ENCODE measurements at places on chromosomes 1 and 21.

- DNase-seq: no peak
These were observed 10.4 kb upstream of the KCNA2 start for GRCh38 chr1:110616587-110616986.

DNA sequence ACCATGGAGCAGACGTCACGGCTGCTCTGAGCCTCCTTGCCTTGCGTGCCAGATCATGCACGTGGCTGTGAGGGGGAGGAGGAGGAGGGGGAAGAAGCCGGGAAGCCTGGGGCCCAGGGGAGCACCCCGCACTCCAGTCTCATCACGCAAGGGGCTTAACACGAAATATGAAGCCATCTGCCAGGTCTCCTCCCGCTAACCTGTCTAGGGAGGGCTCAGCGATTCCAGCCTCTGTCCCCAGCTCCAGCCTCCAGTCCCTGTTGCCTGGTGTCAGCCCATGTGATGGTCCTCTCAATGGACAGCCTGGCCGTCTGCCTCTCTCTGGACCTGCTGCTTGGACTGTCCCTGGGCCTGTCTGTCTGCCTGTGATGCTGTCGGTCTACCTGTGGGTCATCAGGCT is 22.5 kb upstream of the C1QA start:
- no peak for DNase-seq

DNA sequence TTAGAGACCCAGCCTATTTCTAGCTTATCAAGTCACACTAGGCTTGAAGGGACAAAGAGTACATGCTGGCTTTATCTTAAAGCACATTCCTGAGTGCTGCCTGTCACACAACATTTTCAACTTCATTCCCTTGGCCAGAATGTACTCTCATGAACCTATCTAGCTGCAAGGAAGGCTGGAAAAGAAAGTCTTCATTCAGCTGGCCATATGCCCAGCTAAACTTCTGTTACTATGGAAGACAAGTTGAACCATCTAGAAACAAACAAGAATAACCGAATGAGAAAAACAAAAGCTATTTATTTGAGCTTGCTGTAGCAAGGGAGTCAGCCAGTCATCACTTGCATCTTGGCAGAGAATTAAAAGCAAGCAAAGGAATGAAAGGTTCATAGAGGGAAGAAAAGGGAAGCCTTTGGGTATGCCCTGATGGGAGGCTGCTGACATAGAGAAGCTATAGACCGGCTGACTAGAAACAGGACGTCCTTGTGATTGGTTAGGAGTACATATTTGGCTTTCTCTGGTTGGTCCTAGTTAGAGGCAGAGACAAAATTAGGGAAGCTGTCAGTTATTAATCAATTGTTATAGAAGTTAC is 108.4 kb downstream of the NEK7 start:
- DNase-seq: no peak

DNA sequence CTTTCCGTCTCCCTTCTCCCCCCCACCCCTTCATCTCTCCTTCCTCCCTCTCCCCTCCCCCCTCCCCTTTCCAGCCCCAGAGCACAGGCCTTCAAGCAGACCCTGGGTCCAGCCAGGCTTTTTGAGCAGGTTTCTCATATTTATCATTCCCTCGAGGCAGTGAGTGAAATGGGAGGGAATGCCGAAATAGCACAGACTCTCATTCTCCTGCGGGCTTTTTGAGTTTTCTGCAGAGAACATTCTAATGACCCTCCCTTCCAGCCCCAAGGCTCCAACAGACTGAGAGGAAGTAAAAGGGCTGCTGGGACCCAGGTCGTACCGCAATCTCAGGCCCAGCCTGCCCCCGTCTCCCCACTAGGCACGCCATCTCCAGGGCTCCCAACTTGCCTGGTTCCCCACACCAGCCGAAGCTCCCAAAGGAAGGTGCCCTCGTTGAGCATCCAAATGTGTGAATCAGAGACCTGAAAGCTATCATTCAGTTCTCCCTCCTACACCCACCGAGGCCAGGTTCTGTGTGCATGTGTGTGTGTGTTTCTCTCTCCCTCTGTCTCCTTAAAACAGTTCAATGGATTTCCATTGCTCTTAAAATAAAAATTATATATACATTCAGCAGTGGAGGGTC is 22.3 kb downstream of the ACTA1 start:
- no peak for DNase-seq

DNA sequence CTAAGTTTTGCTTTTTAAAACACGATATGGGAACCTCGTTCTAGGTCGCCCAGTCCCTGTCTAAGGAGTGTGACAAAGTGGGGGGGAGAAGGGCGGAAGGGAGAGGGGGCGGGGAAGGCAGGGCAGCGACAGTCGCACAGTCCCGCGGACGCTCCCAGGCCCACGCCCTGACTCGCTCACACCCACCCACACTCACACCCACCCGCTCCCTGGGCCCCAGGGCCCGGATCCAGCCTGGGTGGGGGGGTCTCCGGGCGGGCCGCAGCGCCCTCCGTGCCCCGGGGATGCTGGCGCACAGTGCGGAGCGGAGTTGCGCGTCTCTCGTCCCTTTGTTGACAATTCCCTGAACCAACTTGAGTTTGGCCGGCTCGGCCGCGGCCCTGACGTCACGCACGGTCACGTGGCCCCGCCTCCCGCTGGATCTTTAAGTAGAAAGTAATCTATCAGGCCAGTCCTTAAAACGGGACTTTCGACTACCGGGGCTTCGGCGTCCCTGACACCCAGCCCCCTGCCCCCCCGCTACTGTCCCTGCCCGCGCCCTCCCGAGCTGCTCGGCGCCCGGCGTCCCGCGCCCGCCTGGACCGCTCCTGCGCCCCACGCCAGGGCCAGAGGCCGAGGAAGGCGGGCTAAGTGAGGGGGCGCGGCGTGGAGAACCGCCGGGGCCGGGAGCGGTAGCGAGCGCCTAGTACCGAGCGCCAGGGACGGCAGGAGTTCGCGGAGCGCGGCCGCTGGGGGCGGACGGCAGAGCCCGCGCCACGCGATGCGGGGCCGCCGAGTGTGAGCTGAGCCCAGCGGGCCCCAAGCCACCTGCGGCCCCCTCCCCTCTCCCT is at the start of gene FOXD3:
TSS of gene FOXD3 (plus strand) at position 454 of the 830 bp plus-strand sequence. CDS start 492 bp downstream, outside the sequence.
- DNase-seq: no peak

DNA sequence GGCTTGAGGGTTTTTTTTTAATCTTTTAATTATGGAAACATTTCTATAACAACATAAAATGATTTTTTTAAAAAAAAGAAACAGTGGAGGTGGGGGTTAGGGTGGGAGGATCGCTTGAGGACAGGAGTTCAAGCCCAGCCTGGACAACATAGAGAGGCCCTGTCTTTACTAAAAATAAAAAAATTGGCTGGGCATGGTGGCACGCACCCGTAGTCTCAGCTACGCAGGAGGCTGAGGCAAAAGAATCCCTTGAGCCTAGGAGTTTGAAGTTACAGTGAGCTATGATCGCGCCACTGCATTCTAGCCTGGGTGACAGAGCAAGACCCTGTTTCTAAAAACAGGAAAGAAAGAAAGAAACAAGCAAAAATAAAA is 32.2 kb upstream of the RNF11 start:
- no peak for DNase-seq

DNA sequence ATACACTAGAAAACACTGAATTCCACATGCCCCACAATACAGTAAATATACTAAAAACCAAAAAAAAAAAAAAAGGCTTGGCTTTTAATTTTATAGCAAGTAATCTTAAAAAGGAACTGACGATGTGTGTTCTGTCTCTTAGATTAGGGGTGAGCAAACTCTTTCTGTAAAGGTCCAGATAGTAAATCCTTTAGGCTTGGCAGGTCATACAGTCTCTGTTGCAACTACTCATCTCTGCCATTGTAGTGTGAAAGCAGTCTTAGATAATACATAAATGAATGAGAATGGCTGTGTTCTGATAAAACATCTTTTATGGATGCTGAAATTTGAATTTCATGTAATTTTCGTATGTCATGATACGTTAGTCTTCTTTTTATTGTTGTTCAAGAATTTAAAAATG is 150.2 kb downstream of the SLC30A10 start:
- no peak for DNase-seq

GRCh38 chr1:162740755-162741154 is 49.7 kb upstream of the HSD17B7 start:
- DNase-seq: no peak

DNA sequence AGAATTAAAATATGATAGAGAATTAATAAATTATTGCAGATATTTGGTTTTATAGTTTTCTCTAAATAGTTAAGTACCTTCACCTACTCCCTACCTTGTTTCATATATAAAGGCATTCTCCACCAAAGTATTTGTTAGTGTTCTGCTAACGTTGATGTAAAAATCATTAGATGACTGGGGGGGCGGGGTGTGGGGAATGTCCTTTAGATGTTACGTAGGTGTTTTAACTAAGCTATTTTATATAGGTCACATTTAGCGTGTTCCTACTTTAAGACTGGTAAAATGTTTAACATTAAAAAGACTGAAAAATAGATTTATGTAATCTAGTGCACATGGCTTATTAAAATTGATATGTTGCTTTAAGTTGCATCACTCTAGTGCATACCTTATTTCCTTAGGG is 48.6 kb downstream of the PTPRC start:
- DNase-seq: no peak

GRCh38 chr1:46533179-46533864 is 18.1 kb downstream of the KNCN start:
- DNase-seq: no peak

- DNase-seq: no peak
These were observed 8.9 kb upstream of the CELSR2 start for GRCh38 chr1:109240158-109241152.

DNA sequence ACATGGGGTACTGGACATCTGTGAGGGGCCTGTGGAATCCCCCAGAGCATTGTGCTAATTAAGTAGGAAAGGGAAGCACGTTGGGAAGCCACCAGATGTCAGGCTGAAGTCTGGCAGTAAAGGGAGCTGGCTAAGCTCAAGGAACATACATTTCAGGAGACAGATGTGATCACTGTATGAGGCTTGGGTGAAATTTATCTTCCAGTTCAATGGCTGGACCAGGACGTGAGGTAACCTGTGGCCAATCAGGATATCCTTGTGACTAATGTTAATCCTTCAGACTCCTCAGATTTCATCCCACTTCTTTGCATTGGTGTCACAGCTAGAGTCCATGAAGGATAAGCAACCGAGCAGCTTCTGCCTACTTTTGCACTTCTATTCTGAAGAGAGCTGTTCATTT is 110.2 kb upstream of the APP start:
- DNase-seq: no peak

GRCh38 chr1:84988588-84988987 is 8.3 kb downstream of the MCOLN2 start:
- no peak for DNase-seq

- no peak for DNase-seq
These were observed 54.3 kb upstream of the RAB3GAP2 start for GRCh38 chr1:220326578-220326977.

DNA sequence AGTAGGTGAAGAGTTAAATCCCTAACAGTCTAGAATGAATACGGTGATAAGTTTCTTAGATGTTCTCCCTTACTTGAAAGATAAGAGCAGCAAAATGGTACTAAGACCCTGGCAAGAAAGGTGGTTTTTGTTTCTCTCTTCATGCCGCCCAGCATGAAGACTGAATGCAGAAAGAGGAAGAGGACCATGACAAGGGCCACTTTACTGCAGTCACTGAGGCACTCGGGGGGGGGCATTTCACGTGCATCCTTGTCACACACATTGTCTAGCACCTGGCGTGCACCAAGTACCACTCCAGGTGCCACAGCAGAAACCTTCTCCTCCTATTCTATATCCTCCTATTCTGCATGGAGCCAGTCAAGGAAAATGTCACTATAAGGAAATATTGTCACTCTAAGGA is 222.0 kb downstream of the TOMM20 start:
- DNase-seq: no peak

DNA sequence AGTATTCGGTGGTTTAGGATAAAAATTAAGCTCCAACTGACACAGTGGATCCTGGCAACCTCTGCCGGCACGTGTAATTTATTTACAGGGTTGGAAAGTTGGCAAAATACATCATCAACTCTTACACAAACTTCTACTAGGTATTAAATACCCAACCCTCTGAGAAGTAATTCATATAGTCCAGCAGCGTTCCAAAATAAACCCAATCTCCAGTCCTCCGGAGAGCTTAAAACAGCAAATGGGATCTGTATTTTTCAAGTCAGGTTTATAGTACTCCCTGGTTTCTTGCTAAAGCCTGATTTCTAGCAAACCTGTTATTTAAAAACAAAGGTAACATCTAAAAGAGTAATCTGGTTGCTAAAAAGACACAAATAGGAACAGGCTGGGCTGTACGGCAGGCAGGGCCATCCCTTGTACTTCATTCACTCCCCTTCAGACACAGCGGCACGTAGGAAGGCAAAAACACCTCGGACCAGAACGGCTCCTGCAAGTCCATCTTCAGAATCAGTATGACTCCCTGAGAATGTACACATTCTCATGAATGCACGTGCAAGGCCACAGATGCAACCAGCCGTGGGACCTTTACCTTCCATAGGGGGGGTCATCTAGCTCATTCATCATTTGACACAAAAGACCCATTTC is 8.6 kb downstream of the GLIS1 start:
- DNase-seq: no peak

- no peak for DNase-seq
These were observed at the start of gene VAV3 for GRCh38 chr1:107965110-107965991. VAV3 (minus strand) TSS chr1:107965180; CDS start chr1:107964869, 311 bp downstream.

DNA sequence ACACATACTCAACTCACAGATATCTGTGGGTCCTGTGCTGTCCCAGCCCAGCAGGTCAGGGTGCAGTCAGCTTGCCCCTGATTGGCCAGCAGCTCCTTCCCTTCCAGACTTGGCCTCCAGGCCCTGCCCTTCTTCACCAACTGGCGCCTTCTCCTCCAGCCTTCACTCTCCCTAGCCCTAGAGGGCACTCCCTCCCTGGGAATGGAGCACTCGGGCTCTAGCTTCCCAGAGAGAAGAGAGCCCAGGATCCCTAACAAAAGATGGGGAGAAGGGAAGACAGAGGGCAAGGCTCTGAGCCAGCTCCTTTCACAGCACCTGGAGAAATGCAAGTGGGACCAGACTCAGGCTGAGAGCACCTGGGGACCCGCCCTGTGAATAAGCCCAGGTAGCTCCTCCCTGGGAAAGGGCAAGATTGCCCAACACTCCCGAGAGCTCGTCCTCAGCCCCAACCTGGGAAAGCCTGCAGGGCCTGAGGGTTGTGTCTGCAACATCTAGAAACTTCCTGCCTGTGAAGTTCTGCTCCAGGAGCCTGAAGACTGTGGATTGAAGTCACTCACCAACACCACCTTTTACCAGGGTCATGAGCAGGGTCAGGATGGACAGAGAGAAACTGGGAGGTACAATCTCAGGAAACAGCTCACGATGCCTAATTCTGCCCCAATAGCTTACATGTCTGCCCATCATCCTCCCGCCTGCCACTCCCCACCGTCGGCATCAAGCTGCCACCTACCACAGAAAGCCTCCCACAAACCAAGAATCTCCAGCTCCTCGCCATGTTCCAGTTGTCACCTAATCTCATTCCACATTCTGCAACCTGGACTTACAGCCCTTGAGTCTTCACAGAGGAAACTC is at the start of gene PGLYRP4:
TSS of gene PGLYRP4 (minus strand) at position 331 of the 852 bp plus-strand sequence. CDS start 909 bp downstream, outside the sequence.
- no peak for DNase-seq

GRCh38 chr1:53188099-53188498 is 8.5 kb upstream of the CPT2 start:
- no peak for DNase-seq

DNA sequence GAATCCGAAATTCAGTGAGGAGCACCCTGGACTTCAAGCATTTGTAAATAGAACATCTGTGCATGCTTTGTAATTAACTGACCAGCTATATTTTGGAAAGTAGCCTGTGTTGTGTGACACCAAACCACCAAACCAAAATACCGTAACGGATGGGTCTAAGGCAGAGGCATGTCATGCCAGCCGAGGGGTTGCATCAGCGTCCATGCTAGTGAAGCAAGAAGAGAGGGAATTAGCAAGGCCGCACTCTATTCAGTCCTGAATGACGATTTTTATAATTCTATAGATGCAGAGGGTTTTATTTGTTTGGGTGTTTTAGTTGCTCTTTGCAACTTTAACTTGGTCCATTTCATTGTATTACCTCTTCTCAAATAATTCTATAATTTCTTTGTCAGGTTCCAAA is 116.8 kb upstream of the SMYD2 start:
- no peak for DNase-seq

- no peak for DNase-seq
These were observed 26.0 kb downstream of the CDCA8 start for GRCh38 chr1:37718181-37718900.
